ENCODE measurements at places on chromosomes 2 and 18. TPM values are rescaled to one million over a fixed set of nuclear protein-coding genes. Genes with fewer than 3 reads are reported as not detected.

GRCh38 chr18:34998661-34999060 is 42.6 kb upstream of the MAPRE2 start:
- no peak for DNase-seq

DNA sequence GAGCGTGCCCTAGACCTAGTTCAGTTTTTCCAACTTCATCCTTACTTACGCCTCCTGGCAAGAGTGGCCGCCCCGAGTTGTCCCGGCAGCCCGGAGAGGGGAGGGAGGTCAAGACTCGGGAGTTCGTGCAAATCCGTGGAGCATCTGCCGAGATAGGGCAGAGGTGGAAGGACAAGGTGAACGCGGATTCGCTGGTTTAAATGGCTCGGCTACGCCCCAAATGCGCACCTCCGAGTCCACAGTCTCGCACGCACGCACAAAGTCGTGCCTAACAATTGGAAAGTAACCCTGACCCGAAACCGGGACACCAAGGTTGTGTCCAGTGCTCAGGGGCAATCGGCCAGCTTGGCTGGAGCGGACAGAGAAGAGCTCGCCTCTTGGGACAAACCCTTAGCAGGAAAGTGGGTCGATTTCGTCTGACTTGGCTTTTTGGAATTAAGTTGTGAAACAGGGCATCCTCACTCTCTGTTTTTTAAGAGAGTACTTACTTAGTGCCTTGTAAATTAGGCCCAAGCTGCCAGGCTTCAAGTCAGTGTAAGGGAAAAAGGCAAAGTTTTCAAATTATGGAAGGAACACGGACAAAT is 726 bp upstream of the SS18 start:
- DNase-seq: no peak

DNA sequence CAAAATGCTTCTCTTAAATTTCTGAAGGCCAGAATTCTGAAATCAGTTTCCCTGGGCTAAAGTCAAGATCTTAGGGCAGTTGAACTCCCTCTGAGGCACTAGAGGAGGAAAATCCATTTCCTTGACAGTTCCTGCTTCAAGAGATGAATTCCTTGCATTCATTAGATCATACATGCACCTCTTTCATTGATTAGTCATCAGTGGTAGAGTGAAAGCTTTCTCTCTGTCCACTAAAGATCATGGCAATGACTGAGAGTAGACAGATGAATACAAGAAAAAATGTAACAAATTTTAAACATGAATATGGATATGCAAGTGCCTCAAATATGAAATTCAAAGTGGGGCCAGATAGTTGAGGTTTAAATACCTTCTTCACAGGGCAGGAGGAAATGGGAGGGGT is 693.4 kb upstream of the TMEFF2 start:
- no peak for DNase-seq

DNA sequence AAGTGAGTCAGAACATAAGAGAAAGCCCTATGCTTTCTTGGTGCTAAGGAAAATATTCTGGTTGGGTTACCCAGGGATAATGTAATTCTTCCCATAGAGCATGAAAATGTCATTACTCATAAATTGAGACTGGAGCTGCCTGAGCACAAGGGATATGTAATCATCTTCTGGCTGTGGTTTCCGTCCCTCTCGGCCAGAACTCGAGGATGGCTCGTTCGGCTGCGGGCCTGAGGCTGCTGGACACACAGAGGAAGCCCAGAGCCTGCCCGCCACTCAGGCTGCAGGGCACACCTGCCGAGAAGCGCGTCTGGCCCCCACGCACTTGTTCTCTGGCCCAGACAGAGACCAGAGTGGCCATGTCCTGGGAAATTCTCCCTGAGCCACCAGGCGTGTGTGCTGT is 104.9 kb downstream of the ASAP2 start:
- peak; percentile 90 for DNase-seq

DNA sequence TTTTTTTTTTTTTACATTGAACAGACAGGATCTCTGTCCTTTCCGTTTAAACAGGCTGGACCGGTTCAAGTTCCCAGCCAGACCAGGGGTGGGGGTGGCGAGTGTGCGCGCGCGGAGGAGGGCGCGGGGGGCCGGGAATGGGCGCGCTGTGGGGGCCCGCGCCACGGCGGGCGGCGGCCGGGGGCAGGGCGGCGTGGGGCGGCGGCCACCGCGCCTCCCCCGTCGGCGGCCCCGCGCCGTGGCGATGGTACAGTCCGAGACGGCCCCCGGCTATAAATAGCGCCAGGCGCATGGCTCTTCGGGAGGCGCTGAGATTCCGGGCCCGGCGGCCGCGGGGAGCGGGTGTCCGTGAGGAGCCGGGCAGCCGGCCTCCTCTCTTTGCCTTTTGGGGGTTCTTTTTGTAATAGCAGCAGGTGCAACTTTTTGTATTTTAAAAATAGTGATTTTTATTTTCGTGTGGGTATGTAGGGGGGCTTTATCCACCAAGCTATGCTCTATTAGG is 430 bp upstream of the CELF4 start:
- peak; percentile 31 for DNase-seq

DNA sequence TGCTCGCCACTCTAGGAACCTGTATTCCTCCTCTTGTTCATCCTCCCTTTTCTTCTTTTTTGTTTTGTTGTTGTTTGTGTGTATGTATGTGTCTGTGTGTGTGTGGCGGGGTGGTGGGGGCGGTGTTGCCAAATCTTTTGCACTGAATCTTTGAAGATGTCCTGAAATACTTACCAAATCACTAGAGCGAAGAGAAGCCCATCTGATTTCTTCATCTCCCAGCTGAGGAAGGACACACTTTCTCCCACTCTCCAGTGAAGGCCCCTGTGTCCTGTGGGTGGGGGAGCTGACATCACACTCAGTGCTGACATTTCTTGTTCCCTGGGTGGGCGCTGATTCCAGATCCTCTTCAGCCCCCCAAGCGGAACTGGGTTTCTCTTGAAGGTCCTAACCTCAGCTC is 74.5 kb downstream of the NEDD4L start:
- DNase-seq: no peak

- DNase-seq: no peak
Measured at GRCh38 chr2:201781557-201782051, 871 bp upstream of the ALS2 start.

The ZNF892 gene
- total RNA-seq: 4.9 TPM
